NAMALWA (cell line): ENCODE measurements at places on chromosomes 6 and 20.

DNA sequence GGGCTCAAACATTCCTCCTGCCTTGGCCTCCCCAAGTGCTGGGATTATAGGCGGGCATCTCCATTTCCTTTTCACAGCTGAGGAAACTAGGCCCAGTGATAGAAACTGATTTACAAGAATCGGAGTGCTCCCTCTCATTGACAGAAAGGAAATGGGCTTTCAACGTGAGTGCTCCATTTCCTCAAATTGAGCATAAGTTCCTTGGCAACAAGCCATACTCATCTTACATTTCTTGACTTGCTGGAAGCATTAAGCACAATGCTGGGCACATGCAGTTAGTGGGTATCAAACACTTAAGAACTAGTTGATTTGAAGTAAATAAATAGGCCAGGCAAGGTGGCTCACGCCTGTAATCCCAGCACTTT is 54.7 kb downstream of the FGD2 start:
- no peak for DNase-seq

DNA sequence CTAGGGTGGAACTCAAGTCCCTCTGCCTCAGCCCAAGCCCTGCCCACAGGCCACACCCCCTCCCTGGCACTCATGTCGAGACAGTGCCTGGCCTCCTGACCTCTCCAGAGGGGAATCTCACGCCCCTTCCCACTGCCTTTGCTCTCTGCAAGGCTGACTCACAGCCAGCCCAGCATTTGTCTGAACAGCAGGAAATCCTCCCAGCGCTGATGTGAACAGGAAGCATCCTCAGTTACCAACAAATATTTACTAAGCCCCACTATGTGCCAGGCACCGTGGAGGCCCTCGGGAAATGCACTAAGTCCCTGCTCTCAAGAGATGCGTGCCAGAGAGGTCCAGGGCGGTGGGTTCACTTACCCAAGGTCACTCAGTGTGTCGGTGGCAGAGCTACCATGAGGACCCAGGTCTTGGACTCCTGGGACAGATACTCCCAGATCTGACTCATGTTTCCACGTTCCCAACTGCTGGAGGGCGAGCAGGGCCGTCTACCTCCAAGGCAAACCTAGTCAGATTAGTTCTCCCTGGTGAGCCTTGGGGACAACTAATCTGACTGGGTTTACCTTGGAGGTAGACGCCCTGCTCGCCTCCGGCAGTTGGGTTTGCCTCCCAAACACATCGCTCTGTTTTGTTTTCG is 7.8 kb downstream of the ADA start:
- no peak for DNase-seq

GRCh38 chr6:97059473-97059872 is 134.9 kb downstream of the KLHL32 start:
- peak; percentile 74 for DNase-seq

GRCh38 chr6:40482532-40482931 is 104.6 kb downstream of the LRFN2 start:
- DNase-seq = no peak

DNA sequence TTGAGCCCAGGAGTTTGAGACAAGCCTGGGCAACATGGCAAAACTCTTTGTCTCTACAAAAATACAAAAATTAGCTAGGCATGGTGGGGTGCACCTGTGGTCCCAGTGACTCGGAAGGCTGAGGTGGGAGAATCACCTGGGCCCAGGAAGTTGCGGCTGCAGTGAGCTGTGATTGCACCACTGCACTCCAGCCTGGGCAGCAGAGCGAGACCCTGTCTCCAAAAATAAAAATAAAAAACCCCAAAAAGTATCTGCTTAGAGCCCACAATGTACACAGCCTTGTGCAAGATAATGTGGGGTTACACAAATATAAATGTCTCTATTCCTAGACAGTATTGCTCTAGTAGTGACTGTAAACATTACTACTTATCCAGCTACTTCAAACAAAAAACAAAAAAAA is 5.9 kb downstream of the ESF1 start:
- no peak for DNase-seq

DNA sequence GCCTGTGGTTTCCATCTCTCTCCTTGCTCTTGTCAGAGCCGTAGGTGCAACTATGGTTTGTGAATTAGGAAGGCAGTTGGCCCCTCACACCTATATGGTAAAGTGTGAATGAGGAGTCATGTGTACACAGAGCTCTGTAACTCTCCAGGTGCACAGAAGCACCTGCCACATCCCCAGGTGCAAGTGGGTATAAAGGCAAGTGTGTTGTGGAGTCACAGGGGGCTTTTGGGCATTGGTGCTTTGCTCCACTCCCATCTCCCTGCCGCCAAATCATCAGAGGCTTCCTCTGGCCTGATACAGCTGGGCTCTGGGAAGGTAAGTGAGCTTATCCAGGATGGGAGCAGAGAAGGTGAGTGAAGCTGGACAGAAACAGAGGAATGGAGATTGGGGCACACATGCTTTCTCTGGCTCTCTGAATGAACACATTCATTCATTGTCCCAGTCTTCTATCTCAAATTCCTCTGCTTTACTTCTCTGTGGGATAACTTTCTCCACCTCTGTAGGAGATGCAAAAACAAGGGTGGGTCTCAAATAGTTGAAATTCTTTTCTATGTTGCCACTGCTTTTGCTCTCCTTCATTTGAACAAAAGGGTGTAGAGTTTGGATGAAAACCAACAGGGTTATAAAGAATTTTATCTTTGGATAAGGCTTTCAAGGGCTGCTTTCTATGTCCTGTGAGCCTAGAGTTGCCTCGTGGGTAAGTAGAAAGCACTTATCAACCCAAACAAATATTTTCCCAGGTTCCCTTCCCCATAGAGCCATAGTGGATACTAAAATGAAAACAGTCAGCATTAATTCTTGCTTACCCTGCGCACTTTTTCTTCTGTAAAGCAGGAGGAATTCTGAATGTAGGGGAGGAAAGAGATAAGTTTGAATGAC is 45.0 kb upstream of the RIPOR2 start:
- DNase-seq = no peak

DNA sequence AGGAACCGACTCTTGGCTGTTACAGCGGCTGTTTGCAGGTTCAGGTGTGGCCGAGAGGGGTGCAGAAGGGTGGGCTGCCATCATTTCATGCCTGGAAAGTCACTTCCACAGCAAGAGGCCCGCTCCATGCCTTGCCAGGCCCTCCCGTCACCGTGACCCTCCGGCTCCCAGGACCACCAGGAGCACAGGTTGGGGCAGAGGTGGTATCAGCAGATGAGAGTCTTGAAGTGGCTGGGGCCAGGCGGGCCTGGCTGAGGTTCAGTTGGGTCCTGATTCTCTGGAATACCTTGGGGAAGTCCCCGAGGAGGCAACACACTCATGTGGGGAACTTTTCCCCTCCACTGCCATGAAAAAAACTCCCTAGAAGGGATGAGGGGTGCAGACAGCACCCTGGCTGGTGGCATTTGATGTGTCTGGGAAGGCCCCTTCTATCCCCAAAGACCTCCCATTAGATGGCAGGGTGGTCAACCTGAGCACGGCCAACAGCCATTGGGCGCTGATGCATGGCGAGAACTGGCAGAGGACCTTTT is 34.2 kb upstream of the IRF4 start:
- no peak for DNase-seq

GRCh38 chr6:168029459-168030217 is 32.2 kb downstream of the KIF25 start:
- no peak for DNase-seq

DNA sequence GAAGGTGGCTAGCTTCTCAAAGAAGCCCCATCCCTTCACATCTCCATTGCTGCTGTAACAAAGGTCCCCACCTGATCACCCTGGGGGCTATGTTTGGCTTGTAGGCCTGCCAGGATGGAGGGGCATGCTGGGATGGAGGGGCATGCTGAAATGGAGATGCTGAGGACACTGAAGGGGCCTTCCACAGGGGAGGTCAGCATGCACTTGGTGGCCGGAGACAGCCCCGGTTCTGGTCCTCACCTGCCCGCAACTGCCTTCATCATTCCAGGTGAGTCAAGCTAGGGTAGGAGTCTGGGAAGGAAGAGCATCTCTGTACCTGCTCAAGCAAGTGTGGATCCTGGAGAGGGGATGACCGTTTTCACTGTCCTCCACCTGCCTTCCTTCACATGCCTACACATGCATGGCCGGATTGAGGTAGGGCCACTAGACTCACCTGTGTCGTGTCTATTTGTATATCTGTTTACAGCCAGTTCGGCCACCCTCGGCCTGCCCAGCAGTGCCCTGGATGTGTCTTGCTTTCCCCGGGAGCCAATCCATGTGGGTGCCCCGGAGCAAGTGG is 6.0 kb downstream of the L3MBTL1 start:
- DNase-seq = no peak

DNA sequence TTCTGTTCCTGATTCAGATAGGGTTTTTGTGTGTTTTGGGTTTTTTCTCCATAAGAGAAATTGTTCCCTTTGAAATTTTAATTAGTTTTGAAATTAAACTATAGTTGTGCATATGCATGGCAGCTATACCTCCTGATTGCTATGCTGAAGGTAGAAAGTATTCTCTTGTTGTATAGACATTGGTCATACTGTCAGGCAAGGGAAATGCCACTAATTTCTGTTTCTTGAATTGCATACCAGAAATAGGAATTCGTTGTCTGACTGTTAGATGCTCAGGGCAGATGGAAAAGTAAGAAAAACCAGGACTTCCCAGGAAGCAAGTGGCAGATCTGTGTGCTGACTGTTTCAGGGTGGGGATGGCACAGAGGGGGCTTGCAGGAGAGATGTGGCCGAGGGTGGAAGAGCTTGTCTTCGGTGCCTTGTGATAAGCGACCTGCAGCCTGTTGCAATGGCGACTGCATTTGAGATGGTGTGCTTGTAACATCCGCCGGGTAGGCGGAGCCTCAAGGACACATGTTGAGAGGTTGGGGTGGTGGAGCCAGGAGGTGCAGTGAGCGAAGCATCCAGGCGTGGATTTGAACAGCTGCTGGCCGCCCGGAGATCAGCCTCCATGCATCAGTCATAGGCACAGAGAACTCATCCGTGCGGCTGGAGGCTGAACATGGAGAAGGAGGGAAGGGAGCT is 42.8 kb downstream of the RREB1 start:
- DNase-seq = no peak

DNA sequence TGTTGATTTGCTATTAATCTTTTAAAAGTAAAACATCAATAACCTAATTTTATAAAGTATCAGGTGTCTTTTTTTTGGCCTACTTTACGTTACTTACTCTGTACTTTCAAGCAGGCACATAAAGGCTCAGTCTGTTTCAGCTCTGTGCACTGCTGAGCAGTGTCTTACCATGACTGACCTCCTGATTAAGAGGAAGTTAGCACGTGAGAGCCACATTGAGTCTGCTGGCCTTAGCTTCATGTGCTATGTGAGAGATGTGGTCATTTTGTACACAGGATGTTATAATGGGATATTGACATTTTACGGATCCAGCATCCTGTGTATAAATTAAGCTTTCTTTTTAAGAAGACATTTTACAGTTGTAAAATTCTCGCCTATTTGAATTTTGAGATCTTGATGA is 31.9 kb downstream of the ARID1B start:
- DNase-seq = peak; percentile 81

GRCh38 chr6:14276667-14277404 is 159.3 kb downstream of the CD83 start:
- peak; percentile 66 for DNase-seq

DNA sequence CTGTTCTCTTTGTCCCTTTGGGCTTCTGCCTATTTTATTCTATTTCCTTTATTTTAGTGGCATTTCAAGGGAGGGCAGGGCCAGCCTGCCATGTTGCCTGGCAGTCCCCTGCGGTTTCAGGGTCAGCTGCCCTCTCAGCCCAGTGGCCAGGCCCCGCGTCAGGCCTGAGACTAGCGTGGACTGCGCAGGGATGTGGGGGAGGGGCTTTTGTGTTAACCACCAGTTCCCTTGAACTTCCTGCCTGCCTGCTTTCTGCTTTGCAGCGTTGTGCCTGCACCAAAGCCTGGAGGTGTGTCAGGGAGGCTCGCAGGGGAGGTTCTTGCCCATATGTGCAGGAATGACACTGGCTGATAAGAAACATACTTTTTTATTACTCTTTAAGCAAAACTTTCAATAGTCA is 157.6 kb downstream of the SLC35B3 start:
- DNase-seq = no peak

GRCh38 chr6:5246141-5247097 is 14.3 kb downstream of the LYRM4 start:
- no peak for DNase-seq

DNA sequence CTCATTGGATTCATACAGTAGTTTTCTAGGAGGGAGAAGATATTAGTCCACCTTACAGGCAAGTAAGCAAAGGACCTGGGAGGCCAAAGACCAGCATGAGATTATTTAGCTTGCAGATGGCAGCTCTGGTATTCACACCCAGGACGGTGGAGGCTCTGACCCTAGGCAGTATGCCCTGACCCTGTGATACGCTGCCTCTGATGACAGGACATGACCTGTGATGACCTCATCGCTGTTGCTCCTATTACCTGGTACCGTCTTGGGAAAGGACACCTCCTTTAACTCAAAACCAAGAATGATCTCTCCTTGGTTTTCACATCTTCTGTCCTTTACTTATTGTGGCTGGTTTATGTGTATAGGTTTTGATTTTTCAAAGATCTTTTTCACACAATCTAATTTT is 298.6 kb downstream of the CLIC5 start:
- DNase-seq = no peak

GRCh38 chr20:19996222-19996621 is 20.9 kb upstream of the NAA20 start:
- no peak for DNase-seq

- DNase-seq = no peak
Observed at GRCh38 chr20:42734660-42735368, 454.9 kb downstream of the PTPRT start.

- DNase-seq = no peak
Observed at GRCh38 chr6:134405386-134406087, 87.6 kb upstream of the SGK1 start.

DNA sequence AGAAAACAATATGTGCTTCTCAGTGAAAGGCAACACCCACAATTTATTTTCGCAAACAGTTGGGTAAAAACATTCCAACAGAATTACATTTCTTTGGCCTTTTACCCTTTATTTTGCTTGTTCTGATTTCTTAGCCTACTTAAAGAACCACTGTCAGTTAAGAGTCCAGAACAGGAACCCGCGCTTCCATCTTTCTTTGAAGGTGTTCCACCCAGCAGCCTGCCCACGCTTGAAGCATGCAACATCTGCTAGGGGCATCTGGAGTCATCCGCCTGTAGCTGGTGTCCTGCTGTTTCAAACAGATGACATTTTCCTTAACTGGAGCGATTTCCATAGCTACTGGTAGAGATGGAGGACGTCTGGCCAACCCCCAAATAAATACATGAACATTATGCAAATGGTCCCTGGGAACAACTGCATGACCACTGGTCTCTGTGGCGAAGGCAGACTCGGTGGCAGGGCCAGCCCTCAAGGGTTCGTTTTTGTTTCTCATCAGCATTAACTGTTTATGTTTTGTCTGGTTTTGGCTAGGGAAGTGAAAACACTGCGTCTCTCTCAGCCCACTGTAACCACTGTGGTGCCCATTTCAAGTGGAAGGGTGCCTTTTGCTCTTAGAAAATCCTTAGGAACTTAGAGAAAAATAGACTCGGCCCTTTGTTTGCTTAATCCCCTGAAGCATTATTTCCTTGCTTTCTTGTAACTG is 51.6 kb downstream of the LAMA4 start:
- peak; percentile 16 for DNase-seq

GRCh38 chr6:123808556-123808955 is 4.9 kb downstream of the NKAIN2 start:
- DNase-seq = no peak
